ENCODE measurements at places on chromosomes 12 and 14. TPM values are rescaled to one million over a fixed set of nuclear protein-coding genes. Genes with fewer than 3 reads are reported as not detected.

GRCh38 chr14:57847096-57847495 lies 18.8 kb downstream of the SLC35F4 start:
- H3K4me1 ChIP-seq = no peaks in the 10 kb centered on the region
- no peak overlapping the region for H3K27ac ChIP-seq
- no peak for DNase-seq
- H3K36me3 ChIP-seq = no peaks in the 10 kb centered on the region
- H3K4me3 ChIP-seq = no peak overlapping the region

Gene FSCB
- not detected for total RNA-seq

DNA sequence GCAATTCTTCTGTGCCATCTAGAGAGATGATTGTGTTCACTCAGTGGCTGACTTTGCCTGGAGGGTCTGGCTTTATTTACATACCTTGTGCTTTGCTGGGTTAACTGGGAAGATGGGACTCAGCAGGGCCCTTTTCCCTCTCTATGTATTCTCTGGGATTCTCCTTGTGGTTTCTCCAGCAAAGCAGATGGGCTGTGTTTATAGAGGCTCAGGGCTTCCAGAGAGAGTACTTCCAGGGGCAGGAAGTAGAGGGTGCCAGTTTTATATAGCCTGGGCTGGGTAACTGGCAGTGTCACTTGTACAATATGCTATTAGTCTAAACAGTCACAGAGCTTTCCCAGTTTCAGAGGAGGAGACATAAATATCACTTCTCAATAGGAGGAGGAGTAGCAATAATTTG lies 509.9 kb downstream of the DIO2 start:
- no peaks in the 10 kb centered on the region for H3K4me1 ChIP-seq
- H3K4me3 ChIP-seq = no peak overlapping the region
- DNase-seq = no peak

Gene OVCH1
- not detected for total RNA-seq

Data from pancreas (tissue), 10 donors.